ENCODE measurements at places on chromosomes 7 and 10. TPM values are rescaled to one million over a fixed set of nuclear protein-coding genes. Genes with fewer than 3 reads are reported as not detected.

The BLNK gene
- total RNA-seq = 238 TPM

The IGFBP1 gene
- total RNA-seq = not detected

The MTPN gene
- 130 TPM for total RNA-seq

The ZNF853 gene
- 3.2 TPM for total RNA-seq

The PIK3CG gene
- 62.0 TPM for total RNA-seq

The UTF1 gene
- not detected for total RNA-seq

The UNCX gene
- total RNA-seq = not detected

The NEURL1 gene
- 0.93 TPM for total RNA-seq

The CHST3 gene
- not detected for total RNA-seq

The TBX20 gene
- 0.11 TPM for total RNA-seq

The GRM3 gene
- total RNA-seq = not detected

The CYP2C18 gene
- total RNA-seq = not detected

The NUTM2B gene
- 0.80 TPM for total RNA-seq

The DPYSL4 gene
- 0.78 TPM for total RNA-seq

The COL1A2 gene
- total RNA-seq = not detected

- peaks cover 25% of the 10 kb centered on the region for H3K4me1 ChIP-seq
- H3K27ac ChIP-seq = peak overlapping the region; percentile 8
- no peaks in the 10 kb centered on the region for H3K27me3 ChIP-seq
- H3K4me3 ChIP-seq = no peak overlapping the region
- no peak for DNase-seq
- H3K36me3 ChIP-seq = no peaks in the 10 kb centered on the region
These were observed 19.1 kb upstream of the PARP12 start for GRCh38 chr7:140081774-140082425.

- H3K27me3 ChIP-seq = peaks cover 13% of the 10 kb centered on the region
- no peak for DNase-seq
- no peaks in the 10 kb centered on the region for H3K36me3 ChIP-seq
- no peak overlapping the region for H3K27ac ChIP-seq
These were observed 214.4 kb downstream of the CREB5 start for GRCh38 chr7:28626624-28627262.

DNA sequence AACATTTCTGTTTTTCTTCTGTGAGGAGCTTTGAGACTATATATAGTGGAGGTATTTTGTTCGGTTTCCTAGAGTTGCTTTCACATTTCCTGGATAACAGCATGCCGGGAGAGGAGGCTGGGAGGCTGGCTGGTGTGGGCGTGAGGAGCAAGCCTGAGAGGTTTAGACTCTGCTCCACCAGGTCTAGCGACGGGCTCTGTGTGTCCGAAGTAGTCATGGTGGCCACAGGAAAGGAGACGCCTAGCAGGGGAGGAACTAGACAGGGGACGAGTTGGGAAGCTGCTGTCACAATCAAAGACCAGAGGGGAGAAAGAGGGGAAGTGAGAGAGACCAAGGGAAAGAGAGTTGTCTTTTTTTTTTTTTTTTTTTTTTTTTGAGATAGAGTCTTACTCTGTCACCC, 19.6 kb downstream of the PTPRE start:
- H3K27me3 ChIP-seq = peaks cover 4% of the 10 kb centered on the region
- no peaks in the 10 kb centered on the region for H3K36me3 ChIP-seq
- DNase-seq = no peak
- H3K4me3 ChIP-seq = no peak overlapping the region
- no peaks in the 10 kb centered on the region for H3K4me1 ChIP-seq

- H3K4me1 ChIP-seq = no peaks in the 10 kb centered on the region
- H3K27me3 ChIP-seq = no peaks in the 10 kb centered on the region
- H3K27ac ChIP-seq = no peak overlapping the region
- no peak overlapping the region for H3K4me3 ChIP-seq
- H3K36me3 ChIP-seq = peaks cover 71% of the 10 kb centered on the region
These were observed 44.2 kb upstream of the LRRC18 start for GRCh38 chr10:48983648-48984351.

DNA sequence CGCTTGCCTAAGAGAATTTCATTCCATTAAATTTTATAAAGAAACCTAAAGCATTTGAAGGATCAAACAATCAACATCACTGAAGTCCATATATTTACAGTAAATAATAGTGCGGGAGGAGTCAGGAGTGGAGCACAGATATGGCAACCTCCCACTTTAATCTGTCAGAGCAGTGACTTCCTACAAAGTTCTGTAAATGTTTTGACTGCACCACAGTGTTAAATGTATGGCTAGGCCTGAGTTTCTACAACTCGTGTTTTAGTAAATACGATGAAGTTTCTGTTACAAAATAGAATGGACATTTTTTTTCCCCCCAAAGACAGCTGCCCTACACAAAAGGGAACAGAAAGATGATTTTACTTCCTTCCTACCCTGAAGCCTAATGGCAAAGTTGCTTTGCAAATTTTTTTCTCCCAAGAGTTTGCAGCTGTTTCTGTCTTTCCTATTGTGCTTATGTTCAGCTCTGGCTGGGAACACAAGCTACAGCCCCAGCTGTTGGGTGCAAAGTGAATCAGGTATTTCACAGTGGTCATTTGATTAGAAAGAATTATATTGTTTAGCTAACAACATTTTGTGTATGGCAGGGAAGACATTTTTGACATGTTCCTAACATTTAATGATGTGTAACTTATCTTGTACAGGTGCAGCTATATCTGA, 62.1 kb downstream of the MET start:
- H3K4me1 ChIP-seq = peaks cover 8% of the 10 kb centered on the region
- no peak overlapping the region for H3K27ac ChIP-seq
- H3K36me3 ChIP-seq = no peaks in the 10 kb centered on the region
- H3K27me3 ChIP-seq = peaks cover 11% of the 10 kb centered on the region
- no peak for DNase-seq

DNA sequence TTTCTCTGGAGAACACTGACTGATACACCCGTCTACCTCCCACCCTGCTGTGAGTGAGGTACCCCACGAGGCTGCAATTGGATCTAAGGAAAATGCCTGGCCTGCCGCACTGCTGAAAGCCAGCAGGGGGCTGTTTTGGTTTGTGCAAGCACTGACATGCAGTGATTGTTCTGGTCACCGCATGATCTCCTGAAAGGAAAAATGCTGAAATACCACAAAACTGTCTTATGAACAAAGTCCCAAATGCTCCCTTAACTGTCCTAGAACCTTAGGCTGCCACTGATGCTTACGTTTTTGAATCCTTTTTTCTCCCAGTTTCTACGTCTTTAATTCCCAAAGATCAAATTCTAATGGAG, 132.7 kb downstream of the JCAD start:
- H3K36me3 ChIP-seq = no peaks in the 10 kb centered on the region
- no peaks in the 10 kb centered on the region for H3K4me1 ChIP-seq
- no peak overlapping the region for H3K4me3 ChIP-seq
- H3K27me3 ChIP-seq = peaks cover 6% of the 10 kb centered on the region
- H3K27ac ChIP-seq = no peak overlapping the region

- no peaks in the 10 kb centered on the region for H3K4me1 ChIP-seq
These were observed 581.0 kb downstream of the KCNMA1 start for GRCh38 chr10:77056650-77057049.

- no peak overlapping the region for H3K4me3 ChIP-seq
- peaks cover 9% of the 10 kb centered on the region for H3K27me3 ChIP-seq
- H3K4me1 ChIP-seq = peaks cover 8% of the 10 kb centered on the region
- DNase-seq = no peak
- no peaks in the 10 kb centered on the region for H3K36me3 ChIP-seq
These were observed 33.5 kb downstream of the LYZL2 start for GRCh38 chr10:30596013-30596412.

GRCh38 chr10:46542567-46543465, 13.6 kb downstream of the GPRIN2 start:
- DNase-seq = peak; percentile 12
- H3K27ac ChIP-seq = no peak overlapping the region
- no peaks in the 10 kb centered on the region for H3K36me3 ChIP-seq
- H3K4me1 ChIP-seq = no peaks in the 10 kb centered on the region
- H3K27me3 ChIP-seq = peaks cover 41% of the 10 kb centered on the region
- H3K4me3 ChIP-seq = no peak overlapping the region

GRCh38 chr10:76727038-76727437, 910.6 kb downstream of the KCNMA1 start:
- no peak overlapping the region for H3K27ac ChIP-seq
- H3K27me3 ChIP-seq = peaks cover 5% of the 10 kb centered on the region
- no peaks in the 10 kb centered on the region for H3K4me1 ChIP-seq
- H3K4me3 ChIP-seq = no peak overlapping the region
- DNase-seq = no peak

DNA sequence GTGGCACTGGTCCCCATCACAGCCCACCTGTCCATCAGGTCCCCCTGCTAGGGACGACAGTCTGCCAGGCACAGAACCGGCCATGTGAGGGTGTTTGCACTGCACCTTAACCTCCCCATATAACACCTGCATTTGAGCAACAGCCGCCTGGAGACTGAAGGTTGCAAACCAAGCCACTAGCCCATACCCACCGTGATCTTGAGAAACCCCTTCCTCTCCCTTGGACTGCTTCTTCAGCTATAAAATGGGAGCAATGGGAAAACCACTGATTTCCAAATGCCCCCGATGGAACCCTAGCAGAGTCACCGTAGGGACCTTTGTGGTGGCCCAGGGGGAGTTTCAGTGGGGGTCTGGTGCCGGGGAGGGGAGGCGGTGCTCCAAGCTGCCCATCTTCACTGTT, 120.1 kb downstream of the NPTX2 start:
- H3K27ac ChIP-seq = no peak overlapping the region
- DNase-seq = no peak
- no peaks in the 10 kb centered on the region for H3K36me3 ChIP-seq
- H3K4me3 ChIP-seq = no peak overlapping the region
- H3K27me3 ChIP-seq = peaks cover 3% of the 10 kb centered on the region

GRCh38 chr7:69588773-69589172, 9.5 kb upstream of the AUTS2 start:
- no peaks in the 10 kb centered on the region for H3K4me1 ChIP-seq
- no peak overlapping the region for H3K4me3 ChIP-seq
- no peak overlapping the region for H3K27ac ChIP-seq

- no peak overlapping the region for H3K4me3 ChIP-seq
- H3K27me3 ChIP-seq = no peaks in the 10 kb centered on the region
- DNase-seq = no peak
- no peaks in the 10 kb centered on the region for H3K36me3 ChIP-seq
These were observed 13.7 kb upstream of the ANKRD22 start for GRCh38 chr10:88865281-88865876.

- H3K4me3 ChIP-seq = no peak overlapping the region
- H3K27me3 ChIP-seq = no peaks in the 10 kb centered on the region
- peaks cover 85% of the 10 kb centered on the region for H3K36me3 ChIP-seq
- H3K4me1 ChIP-seq = no peaks in the 10 kb centered on the region
- no peak overlapping the region for H3K27ac ChIP-seq
- no peak for DNase-seq
These were observed 14.9 kb downstream of the GET4 start for GRCh38 chr7:891291-891690.

- H3K36me3 ChIP-seq = no peaks in the 10 kb centered on the region
- peaks cover 2% of the 10 kb centered on the region for H3K27me3 ChIP-seq
- no peak overlapping the region for H3K4me3 ChIP-seq
- no peak overlapping the region for H3K27ac ChIP-seq
These were observed 1.5 kb upstream of the CALML5 start for GRCh38 chr10:5500910-5501309.

DNA sequence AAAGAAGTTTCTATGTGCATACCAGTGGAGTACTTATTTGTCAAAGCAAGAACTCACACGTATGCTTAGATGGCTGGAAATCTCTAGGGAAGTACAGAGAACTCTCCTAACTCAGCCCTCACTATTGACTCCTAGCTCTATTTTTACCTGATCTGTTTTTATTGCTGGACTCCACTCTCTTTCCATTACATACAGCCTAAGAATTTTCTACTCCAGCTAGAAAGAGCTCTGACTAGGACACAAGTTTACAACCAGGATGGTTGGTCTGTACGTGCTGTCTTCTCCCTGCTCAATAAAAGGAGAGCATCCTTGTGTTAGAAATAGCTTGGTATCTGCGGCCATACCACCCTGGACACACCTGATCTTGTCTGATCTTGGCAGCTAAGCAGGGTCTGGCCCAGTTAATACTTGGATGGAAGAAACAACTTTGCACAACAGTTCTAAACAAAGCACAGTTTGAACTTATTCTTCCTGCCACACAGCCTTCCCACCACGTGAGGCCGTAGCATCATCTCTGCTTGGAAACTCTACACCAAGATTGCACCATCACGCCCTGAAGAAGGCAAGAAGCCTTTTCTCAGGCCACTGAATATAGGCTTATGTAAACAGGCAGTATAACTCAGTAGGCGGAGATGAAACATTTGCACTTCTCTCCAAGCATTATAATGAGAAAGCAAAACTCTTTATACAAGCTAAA, 50.7 kb downstream of the KCNMA1 start:
- H3K27ac ChIP-seq = no peak overlapping the region
- H3K4me1 ChIP-seq = peaks cover 5% of the 10 kb centered on the region
- no peaks in the 10 kb centered on the region for H3K36me3 ChIP-seq
- no peak overlapping the region for H3K4me3 ChIP-seq

DNA sequence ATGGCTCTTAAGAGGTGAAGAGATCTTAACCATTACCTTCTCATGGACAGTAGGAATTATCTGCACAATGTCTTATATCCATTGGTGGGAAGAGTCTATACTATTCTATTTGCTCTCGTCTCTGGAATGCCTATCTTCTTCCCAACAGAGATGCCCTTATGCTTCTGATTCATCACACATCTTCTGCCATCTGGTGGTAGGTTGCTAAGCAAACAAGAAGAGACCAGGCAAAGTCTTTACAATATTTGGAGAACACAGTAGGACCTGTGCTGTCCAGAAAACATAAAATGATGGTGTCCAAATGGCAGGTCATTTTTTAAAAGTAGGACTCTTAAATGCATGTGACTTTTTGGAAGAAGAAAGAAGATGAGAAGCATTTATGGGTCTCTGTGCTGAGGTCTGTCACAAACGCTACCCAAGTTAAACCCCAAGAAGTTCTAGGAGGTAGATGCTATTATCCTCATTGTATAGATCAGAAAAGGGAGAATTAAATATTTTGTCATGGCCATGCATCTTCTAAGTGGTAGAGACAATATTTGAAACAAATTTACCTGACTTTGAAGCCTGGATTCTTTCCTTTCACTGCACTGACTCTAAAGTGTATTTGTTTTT, 67.8 kb upstream of the NXPH1 start:
- H3K36me3 ChIP-seq = no peaks in the 10 kb centered on the region
- H3K4me1 ChIP-seq = no peaks in the 10 kb centered on the region
- H3K27ac ChIP-seq = no peak overlapping the region
- no peak for DNase-seq

- H3K27ac ChIP-seq = no peak overlapping the region
- no peak for DNase-seq
- no peaks in the 10 kb centered on the region for H3K36me3 ChIP-seq
- H3K4me3 ChIP-seq = no peak overlapping the region
- peaks cover 7% of the 10 kb centered on the region for H3K27me3 ChIP-seq
- H3K4me1 ChIP-seq = peaks cover 7% of the 10 kb centered on the region
These were observed 12.7 kb downstream of the LDB3 start for GRCh38 chr10:86681047-86681446.

GRCh38 chr7:39406467-39406866, 159.7 kb upstream of the YAE1 start:
- H3K4me1 ChIP-seq = no peaks in the 10 kb centered on the region
- H3K27ac ChIP-seq = no peak overlapping the region
- no peaks in the 10 kb centered on the region for H3K36me3 ChIP-seq
- no peak for DNase-seq
- no peak overlapping the region for H3K4me3 ChIP-seq

- DNase-seq = no peak
- H3K27me3 ChIP-seq = no peaks in the 10 kb centered on the region
- no peaks in the 10 kb centered on the region for H3K36me3 ChIP-seq
- no peaks in the 10 kb centered on the region for H3K4me1 ChIP-seq
- no peak overlapping the region for H3K4me3 ChIP-seq
- H3K27ac ChIP-seq = no peak overlapping the region
These were observed 54.8 kb downstream of the GPR141 start for GRCh38 chr7:37738321-37738720.

- H3K4me1 ChIP-seq = no peaks in the 10 kb centered on the region
- H3K4me3 ChIP-seq = no peak overlapping the region
- H3K27me3 ChIP-seq = peaks cover 4% of the 10 kb centered on the region
- H3K27ac ChIP-seq = no peak overlapping the region
These were observed 84.5 kb upstream of the PPP2R2D start for GRCh38 chr10:131816157-131816775.

Data from activated B cell treated with CpG ODN at 0.5 μM for 24 hours (primary cell).